Fibroblast of skin of left quadriceps (primary cell): ENCODE measurements at places on chromosomes 4 and X.

- DNase-seq: no peak
Observed at GRCh38 chr4:79927931-79928330, 145.1 kb downstream of the ANTXR2 start.

DNA sequence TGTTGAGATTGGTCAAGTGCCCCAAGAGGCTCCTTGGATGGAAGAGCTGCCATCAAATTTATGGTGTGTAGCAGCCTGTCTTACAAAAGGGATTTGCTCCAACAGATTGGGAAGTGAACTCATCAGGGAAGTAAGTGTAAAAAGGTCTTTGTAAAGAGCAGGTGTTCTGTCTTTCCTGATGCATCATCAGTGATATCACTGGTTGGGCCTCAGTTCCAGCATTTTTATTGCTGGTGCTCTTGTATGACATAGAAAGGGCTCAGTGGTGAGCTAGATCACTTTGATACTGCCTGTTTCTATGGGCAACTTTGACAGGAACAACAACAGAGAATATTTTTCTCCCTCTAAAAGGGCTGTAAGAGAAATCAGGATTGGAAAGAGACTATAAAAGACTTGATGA, 8.7 kb upstream of the GABRE start:
- no peak for DNase-seq

DNA sequence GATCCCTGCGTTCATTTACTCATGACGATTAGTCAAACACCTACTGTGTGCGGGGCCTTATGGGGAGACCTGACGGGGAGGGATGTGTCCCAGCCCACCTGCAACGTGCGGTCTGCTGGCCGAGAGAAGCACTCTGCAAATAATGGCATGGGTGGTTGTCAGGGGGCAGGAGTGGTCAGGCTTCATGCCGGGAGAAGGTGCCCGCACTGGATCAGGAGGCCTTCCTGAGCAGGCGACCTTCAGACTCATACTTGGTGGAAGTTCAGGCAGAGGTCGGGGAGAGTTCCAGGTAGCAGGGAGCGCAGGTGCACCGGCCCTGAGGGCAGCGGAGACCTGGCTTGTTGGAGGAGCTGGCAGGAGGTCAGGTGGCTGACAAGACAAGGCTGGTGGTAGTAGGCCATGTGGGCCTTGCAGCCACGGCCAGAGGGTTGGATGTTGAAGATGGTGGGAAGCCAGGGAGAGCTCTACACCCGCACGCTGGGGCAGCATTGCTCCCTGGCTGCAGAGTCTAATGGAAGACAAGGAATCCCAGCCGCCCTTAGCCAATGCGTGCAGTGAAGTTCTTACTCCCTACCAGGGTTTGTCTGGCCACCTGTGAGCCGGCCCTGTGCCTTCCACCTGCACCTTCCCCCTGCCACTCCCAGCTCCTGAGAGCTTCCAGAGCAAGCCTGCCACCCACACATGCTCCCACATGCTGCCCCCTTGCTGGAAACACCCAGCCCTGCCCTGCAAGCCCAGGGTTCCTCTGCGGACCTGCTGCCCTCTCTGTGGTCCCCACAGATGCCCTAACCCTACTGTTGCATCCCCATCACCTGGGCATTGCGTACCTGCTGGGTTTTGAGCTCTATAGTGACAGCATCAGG, 97.3 kb downstream of the PSAPL1 start:
- DNase-seq: no peak

DNA sequence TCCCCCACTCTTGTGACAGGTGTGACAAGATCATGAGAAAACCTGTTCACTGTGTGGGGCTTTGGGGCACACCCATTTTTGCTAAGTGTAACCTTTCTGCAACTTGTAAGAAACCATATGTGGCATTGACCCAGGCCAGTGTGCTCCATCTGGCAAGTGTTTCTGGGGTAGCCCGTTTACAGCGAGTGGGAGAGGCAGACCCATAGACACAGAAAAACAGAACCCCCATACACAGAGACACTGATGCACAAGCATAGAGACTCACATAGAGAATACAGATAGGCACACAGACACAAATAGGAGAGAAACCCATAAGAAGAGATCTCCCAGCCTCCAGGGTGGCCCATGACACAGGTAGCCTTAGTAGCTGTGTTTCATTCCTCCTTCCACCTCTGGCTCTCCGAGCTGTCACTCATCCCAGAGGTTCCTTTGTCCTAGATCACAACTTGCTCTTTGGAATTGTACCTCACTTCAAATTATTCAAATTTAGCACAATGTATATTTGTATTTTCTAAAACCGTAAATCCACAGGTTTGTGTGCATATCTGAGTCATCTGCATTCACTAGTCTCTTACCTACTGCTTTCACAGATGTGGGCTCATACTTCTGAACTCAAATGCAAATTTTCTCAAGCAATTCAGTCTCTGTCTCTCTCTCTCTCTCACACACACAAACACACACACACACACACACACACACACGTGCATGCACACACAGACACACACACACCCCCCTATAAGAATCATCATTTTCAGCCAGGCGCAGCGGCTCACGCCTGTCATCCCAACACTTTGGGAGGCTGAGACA, 114.4 kb downstream of the SH3KBP1 start:
- DNase-seq: no peak

GRCh38 chr4:42596918-42597317, 60.0 kb downstream of the ATP8A1 start:
- DNase-seq: peak; percentile 1

GRCh38 chrX:154902408-154902807, 16.3 kb downstream of the F8A1 start:
- DNase-seq: no peak

- no peak for DNase-seq
Observed at GRCh38 chrX:69024161-69024736, 141.0 kb downstream of the PJA1 start.

DNA sequence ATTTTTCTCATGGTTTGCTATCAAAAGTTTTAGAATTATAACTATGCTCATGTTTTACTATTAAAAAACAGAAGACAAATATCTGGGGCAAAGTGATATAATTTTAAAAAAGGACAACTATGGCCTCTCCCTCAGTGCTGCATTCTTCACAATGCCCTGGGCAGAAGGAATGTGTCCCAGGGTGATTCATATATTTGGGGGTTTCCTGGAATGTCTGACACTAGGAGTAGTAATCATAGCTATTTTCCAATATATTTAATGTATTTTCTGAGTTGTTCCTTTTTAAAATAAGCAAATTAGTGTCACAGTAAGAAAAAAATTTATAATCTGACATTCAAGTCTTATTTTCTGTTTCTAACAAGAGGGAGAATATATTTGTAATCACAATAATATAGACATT, 281.7 kb downstream of the UNC5C start:
- peak; percentile 10 for DNase-seq

DNA sequence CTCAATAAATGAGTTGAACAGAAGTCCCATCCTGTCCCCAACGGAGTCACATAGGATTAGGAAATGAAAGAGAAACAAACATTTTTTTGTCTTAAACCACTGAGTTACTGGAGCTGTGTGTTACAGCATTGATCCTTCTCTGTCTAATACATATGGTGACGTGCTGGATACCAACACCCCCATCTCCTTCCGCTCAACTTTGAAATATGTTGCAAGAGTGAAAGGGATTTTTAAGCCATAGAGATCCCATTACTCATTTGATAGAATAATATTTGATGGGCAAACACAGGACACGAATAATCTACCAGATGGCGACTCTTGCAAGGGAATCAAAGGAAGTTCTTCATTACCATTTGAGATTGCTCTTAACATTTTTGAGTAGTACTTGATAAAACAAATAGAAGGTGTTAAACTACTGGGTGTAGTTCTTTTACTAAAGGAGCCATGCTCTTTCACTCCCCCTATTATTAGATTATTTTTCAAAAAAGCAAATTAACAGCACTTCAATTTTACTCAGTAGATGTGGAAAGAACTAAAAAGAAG, 140.5 kb downstream of the PACRGL start:
- no peak for DNase-seq

DNA sequence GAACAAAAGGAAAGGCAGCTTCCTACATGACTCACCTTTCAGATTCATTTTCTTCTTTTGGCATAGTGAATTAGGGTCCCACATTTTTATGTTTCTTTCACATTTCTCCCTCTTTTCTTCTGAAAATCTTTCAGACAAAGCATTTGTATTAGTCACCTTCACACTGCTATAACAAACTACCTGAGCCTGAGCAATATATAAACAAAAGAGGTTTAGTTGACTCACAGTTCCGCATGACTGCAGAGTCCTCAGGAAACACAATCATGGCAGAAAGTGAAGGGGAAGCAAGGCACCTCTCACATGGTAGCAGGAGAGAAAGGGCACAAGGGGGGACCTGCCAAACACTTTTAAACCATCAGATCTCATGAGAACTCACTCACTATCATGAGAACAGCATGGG, 36.9 kb downstream of the MAGEA9 start:
- no peak for DNase-seq

GRCh38 chrX:139932073-139932900, 566 bp downstream of the ATP11C start:
- no peak for DNase-seq

- no peak for DNase-seq
Observed at GRCh38 chr4:144556636-144557035, 89.3 kb upstream of the HHIP start.

DNA sequence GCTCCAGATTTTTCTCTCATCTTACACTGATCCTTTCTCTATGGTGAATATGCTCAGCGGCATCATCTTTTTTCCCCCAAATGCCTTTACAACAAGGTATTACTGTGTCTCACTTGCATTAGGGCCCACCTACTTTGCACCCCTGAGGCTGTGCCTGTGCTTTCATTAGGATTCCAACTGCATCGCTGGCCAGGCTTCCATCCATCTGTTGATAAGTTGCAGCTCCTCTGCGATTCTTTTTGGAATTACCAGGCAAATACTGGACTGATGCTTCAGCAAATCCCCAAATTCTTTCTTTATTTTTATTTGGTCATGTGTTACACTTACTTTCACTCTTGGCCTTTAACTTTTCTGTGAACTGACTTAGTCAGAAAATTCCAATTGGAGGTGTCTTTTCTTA, 77.3 kb downstream of the AFF2 start:
- no peak for DNase-seq

DNA sequence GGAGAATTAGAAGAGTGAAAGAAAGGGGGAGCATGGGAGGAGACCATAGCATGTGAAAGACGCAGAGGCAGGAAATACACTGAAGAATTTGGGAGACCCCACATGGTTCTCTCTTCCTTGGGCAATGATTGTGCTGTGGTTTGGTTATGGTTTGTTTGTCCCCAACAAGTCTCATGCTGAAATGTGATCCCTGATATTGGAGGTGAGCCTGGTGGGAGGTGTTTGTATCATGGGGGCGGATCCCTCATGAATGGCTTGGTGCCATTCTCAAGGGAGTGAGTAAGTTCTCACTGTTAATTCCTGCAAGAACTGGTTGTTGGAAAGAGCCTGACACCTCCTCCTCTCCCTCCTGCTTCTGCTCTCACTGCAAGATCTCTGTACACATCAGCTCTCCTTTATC, 78.6 kb upstream of the RAI2 start:
- no peak for DNase-seq

- DNase-seq: no peak
Observed at GRCh38 chrX:22357621-22358020, 84.9 kb downstream of the CBLL2 start.

GRCh38 chr4:102437111-102437510, 64.0 kb upstream of the NFKB1 start:
- DNase-seq: no peak

DNA sequence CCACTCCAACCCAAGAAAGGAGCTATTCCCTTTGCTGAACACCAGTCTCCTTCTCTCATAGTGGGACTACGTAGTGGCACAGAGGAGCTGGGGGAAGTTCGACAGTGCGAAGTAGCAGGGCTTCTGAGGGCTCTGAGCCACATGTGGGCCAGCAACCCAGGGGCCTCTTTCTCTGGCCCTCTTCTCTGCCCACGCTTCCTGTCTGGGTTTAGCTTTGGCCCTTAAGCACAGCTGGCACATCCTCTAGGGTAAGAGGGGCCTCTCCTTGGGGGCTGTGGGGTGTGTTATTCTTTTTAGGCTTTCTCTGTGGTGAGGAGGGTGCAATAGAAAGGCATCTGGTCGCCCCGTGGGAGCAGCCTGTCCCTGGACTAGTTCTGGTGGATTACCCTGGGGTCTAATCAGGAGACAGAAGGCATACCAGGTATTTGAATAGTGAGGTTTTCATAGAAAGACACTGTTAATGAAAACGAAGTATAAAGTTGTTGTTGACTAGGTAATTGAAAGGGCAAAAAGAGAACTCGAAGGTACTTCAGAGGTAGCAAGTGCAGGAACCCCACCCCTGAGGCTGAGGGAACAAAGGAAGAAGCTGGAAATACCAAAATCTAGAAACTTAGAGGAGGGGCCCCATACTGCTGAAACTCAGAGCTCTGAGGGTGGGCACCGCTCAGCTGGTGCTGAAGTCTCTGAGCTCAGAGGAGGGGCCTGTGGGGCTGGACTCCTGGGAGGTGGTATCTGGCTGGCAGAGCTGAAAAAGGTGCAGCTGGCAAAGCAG, 151.9 kb upstream of the RPS6KA3 start:
- DNase-seq: no peak

DNA sequence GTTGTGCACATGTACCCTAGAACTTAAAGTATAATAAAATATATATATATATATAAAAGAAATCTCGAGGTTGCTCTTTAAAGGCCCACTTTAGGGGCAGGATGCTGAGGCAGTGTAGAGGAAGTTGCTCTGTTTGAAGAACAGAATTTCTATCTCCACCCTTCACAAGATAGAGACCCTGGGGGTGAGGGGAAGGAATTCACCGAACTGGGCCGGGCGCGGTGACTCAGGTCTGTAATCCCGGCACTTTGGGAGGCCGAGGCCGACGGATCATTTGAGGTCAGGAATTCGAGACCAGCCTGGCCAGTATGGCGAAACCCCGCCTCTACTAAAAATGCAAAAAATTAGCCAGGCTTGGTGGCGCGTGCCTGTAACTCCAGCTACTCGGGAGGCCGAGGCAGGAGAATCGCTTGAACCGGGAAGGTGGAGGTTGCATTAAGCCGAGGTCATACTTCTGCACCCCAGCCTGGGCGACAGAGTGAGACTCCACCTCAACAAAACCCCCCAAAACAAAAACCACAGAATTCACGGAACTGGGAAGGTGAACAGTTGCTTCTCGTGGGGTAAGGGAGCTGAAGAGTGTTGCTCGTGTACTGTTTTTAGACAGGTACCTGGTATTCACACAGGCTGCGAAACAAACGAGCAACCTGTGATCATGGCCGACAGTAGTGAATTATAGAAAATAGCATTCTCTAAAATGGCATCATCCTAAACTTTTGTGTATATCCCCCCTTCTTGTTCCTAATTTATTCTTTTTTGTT, 6.2 kb downstream of the PLAC8 start:
- no peak for DNase-seq

DNA sequence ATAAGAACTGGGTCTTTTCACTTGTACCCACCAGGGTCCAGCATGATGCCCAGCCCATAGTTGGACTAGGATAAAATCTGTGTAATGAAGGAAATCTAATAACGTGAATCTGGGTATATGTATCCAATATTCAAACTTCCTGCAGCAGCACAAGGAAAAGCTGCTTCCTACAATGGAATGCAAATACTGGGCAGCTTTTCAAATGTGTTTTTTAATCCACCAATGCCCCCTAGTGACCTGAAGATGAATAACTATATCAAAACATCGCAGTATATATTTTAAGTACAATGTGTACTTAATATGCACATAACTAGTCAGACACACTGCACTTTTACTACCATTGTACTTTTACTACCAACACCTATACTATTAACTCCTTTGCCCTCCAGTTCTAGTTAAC, 5.3 kb downstream of the APOO start:
- peak; percentile 31 for DNase-seq
